ENCODE measurements at places on chromosomes 12 and 14. TPM values are rescaled to one million over a fixed set of nuclear protein-coding genes. Genes with fewer than 3 reads are reported as not detected.

The RGS6 gene
- 1.1 TPM for total RNA-seq

The CFAP73 gene
- total RNA-seq: 2.6 TPM

The CD4 gene
- total RNA-seq: 2.5 TPM

The P3H3 gene
- 5.0 TPM for total RNA-seq

The ATL1 gene
- 8.2 TPM for total RNA-seq

The KRT77 gene
- 192 TPM for total RNA-seq

The IPO8 gene
- total RNA-seq: 49.8 TPM

The FUT8 gene
- total RNA-seq: 20.0 TPM

The TMEM30B gene
- 32.7 TPM for total RNA-seq

The CATSPERB gene
- total RNA-seq: 0.16 TPM

The PDE3A gene
- 3.4 TPM for total RNA-seq

The OR6C3 gene
- not detected for total RNA-seq

The TSHR gene
- not detected for total RNA-seq

The CIPC gene
- 79.0 TPM for total RNA-seq

DNA sequence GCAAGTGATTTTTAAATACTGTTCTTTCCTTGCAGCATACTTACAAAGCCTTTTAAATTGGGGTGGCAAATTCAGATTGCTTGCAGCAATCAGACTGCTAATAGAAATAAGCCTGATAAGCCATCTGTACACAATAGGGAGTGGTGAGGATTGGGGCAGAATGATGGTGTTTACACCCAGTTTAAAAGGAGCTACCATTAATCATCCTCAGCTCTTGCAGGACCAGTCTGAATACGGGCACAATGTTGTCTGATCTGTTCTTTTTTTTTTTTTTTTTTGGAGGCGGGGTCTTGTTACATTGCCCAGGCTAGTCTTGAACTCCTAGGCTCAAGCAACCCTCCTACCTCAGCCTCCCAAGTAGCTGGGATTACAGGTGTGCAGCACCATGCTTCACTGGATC is 50.1 kb upstream of the REP15 start:
- DNase-seq: no peak

GRCh38 chr14:92382677-92383076 is 59.7 kb downstream of the SLC24A4 start:
- no peak for DNase-seq

DNA sequence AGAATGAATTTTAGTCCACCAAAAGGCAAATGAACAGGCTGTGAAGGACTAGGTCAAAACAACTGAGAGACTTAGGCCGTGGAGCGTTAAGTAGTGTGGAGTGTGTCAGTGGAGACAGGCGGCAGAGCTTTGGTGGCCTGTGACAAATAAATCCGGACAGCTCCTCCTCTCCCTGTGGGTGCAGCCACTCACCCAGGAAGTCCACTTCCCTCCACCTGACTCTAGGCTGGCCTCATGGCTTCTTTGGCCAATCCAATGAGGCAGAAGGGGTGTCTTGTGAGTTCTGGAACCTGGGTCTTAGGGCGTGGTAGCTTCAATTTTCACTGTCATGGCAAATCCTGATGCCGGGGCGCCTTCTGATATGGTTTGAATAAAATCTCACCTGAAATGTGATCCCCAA is 180.9 kb upstream of the C14orf180 start:
- DNase-seq: no peak

- DNase-seq: no peak
Measured at GRCh38 chr12:123928274-123928865, 44.3 kb downstream of the CCDC92 start.

DNA sequence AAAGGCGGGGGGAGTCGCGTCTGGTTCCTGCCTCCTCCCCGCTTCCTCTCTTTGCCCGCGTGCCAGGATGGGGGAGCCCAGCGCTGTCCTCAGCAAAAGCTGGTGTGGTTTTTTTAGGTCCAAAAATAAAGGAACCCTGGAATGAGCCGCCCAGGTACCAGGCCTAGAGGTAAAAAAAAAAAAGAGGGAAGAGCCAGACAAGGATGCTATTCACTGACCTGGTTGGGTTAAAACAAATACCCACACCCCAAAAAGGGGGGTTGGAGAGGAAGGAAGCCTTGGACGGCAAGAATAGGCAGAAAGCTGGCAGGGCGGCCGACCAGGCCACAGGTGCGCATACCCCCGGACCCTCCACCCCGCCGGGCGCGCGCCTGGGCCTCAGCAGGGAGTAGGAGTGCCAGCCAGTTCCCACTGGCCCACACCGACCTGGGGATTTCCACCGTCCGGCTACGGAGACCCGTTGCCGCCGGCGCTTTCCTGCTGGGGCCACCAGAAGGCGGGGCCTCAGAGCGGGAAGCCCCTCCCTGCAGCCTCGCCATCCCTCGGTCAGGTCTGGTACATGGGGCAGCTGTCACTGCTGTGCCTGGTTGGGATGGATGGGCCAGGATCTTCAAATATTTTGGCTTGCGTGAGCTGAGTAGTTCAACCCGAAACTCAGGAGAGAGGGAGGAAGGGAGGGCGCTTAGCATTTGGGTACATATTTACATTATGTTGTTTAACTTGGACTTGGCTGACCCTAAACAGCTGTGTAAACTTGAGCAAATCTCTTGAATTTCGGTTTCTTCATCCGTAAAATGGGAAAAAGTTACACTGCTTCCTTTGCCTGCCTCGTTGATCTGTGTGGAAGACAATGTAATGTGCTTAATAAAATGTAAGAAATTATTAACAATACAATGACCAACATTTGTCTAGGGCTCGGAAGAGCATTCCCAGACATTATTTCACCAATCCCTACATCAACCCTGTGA is 5.4 kb upstream of the IRF2BPL start:
- peak; percentile 92 for DNase-seq

GRCh38 chr12:42749239-42749638 is 159.7 kb upstream of the PRICKLE1 start:
- no peak for DNase-seq

DNA sequence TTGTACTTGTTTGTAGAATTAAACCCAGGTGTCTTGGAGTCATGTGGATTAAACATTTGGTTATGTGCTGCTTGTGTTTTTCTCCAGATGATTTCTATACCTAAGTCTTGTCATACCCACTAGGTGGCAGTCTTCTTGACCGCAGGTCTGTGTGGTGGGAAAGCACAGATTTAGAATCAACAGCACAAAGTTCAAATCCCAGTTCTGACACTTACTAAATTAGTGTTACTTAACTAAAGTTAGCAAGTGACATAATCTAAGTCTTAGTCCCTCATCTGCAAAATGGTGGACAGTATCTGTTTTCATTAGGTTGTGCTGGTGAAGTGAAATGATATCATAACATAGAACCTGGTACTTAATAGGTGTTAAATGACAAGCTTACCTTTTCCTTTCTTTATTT is 151.0 kb upstream of the ARHGAP5 start:
- DNase-seq: no peak

GRCh38 chr14:103629503-103630121 is 601 bp downstream of the KLC1 start:
- DNase-seq: peak; percentile 82

DNA sequence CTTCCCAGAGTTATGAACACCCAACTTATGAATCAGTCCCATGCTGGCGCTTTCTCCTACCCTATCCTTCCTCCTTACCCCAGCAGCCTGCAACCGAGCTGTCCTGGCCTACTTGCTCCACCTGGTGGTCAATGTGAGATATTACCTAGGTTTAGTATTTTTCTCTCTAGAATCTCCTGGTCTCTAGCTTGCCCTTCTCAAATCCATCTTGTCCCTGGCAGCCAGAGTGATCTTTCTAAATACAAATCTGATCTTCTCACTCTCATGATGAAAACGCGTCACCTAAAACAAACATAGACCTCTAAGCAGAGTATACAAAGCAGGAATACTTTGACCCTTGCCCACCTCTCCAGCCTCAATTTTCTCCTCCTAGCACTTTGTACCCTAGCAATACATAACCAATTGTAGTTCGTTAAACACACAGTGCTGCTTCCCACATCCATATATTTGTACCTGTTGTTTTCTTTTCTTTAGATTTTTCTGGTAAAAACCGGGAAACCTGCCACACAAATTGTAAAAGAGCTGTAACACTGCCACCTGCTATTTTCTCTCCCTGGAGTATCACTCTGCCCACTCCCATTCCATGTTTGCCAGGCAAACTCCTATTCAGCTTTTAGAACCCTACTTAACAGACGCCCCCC is 20.0 kb upstream of the TCP11L2 start:
- DNase-seq: no peak

- DNase-seq: no peak
Measured at GRCh38 chr14:91396959-91397815, 20.4 kb downstream of the CCDC88C start.

- no peak for DNase-seq
Measured at GRCh38 chr14:29799464-29800095, 128.1 kb downstream of the PRKD1 start.

GRCh38 chr12:111269718-111270117 is 99.2 kb downstream of the PHETA1 start:
- DNase-seq: no peak

DNA sequence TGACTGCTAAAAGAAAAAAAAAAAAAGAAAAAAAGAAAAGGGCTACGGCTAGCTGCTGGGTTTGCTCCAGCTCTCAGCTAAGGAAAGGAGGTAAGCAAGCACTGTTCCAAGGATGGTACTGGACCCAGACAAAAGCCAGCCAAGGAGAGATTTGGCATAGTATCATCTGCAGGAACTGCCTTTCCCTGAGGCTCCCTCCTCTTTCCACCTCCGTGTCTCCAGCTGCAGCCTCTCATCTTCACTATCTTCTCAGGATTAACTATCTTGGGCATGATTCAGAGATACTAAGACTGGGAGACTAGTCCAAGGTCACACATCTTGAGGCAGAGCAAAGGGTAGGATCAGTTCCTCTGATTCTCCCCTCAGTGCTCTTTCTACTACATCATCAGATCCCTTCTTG is 6.0 kb downstream of the KITLG start:
- no peak for DNase-seq

- DNase-seq: no peak
Measured at GRCh38 chr12:64780531-64781279, 21.5 kb upstream of the GNS start.

- no peak for DNase-seq
Measured at GRCh38 chr14:75361751-75362433, 65.9 kb upstream of the JDP2 start.

DNA sequence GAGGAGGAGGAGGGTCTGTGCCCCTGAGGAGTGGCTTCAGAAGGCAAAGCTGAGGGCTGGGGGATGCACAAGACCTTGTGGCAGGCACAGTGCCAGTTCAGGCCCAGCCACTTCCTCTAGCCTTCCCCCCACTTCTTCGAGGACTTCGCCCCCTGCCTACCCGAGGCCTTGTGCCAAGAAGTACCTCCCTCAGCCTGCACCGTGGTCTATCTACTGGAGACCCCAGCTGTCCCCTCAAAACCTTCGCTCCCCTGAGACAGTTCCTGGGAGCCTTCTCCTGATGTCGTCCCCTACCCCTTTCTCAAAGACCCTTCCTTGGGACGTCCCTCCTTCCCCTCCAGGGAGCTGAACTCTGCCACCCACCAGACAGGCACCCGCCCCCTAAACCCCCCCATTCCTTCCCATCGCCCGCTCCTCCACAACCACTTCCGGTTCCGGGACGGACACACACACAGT is 604 bp downstream of the ZNF384 start:
- DNase-seq: peak; percentile 80
